ENCODE measurements at places on chromosomes 1 and 21. TPM values are rescaled to one million over a fixed set of nuclear protein-coding genes. Genes with fewer than 3 reads are reported as not detected.

DNA sequence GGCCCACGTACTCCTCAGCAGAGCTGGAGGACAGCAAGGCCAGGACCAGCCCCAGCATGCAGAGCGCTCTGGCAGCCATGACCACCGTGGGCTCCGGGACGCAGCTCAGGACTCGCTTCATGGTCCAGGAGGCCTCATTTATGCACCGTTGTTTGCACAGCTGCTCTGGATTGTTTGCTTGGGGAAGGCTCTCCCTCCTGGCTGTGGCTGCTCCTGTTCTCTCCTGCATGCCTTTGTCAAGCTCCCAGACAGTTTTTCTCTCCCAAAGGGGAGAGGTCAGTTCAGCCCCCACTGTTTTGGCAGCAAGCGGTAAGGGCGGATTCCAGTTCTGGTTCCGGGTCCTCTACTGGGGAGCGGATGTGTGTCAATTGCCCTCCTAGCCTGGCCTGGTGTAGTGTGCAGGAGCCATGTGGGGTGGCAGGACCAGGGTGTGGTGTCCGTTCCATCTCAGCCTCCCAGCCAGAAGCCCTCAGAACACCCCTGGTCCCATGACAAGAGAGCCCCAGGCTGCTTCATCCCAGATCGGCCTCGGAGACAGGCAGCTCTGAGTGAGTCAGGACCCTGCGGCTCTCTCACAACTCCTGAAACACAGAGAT is at the start of gene TFF3:
Gene TFF3 (minus strand): TSS at position 114 of the 596 bp plus-strand sequence. CDS start 35 bp downstream, at position 79.
- DNase-seq = peak; percentile 15

DNA sequence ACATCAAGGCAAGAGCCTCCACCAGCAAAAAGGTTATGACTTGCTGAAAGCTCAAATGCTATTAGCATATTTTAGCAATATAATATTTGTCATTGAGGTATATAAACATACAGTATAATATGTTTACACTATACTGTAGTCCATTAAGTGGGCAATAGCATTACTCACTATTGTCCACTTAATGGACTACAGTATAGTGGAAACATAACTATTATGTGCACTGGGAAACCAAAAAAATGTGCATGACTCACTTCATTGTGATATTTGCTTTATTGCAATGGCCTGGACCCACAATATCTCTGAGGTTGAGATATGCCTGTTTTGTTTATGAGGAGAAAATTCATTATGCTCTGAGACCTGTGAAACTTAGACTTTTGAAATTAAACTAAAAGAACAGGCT is 300.0 kb downstream of the BARHL2 start:
- peak; percentile 56 for DNase-seq

DNA sequence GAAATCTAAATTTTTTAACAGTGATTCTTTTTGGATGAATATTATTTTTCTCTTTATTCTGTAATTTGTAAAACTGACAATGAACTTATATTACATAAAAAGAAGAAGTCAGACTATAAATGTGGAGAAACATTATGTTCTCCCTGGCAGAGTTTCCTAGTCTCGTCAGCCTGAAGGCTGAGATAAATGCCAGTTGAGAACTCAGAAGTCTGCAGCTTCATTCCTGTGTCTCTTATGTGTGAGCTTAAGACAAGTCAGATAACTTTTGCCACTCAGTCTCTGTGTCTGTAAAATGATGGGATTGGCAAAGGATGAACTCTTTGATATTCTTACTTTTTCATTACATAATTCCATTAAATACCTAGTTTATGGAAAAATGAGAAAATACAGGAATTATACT is 568.8 kb upstream of the ZRANB2 start:
- DNase-seq = no peak

- no peak for DNase-seq
Measured at GRCh38 chr1:81392526-81393226, 408.1 kb upstream of the ADGRL2 start.

DNA sequence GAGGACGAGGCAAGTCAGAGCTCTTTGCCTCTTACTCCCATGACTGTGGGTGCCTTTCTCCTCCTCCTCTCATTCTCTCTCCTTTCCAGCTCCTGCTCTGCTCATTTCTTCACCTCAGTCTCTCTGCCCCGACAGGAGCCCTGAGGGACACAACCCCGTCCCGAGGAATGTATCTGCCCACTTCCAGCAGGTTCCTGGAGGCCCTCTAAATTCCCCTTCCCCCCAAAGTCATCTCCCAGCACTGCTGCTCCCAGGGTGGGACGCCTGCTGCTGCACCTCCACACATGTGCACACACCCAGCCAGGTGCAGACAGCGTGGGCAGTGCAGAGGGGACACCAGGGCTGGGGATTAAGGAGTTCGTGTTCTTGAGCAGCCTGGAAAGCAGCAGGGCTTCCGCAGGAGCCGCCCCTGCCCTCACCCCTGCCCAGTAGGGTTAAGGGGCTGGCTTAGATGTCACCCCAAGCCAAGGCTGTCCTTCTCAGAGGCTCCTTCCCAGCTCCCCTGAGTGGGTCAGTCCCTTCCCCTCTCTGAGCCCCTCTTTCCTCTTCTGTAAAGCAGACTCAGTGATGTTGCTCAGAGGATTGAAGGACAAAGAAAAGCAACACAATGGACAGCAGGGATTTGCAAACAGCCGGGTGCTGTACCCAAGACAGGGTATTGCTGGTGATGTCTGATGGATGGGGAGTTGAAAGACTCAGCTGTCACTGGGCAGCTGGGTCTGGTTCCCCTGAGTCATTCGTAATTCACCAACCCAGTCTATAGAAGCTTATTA is 346.0 kb downstream of the MATN1 start:
- DNase-seq = peak; percentile 37

- DNase-seq = no peak
Measured at GRCh38 chr1:209617047-209617673, 33.6 kb downstream of the CAMK1G start.

DNA sequence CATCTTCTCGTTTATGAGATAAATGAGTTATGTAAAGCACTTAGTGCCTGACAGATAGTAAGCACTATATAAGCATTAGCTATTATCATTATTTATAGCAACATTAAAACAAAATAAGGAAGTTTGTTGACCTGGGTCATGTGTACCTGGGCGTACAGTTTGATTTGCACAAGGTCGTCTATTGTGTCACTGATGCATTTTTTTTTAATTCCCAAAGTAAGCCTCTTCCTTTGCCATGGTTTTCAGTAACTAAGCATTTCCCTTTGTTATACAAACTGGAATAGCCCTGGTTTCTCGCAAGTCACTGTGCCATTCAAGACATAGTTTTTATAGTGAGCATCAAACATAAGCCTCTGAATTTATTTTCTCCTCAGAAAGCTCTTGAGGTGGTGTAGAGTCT is 72.2 kb downstream of the CACHD1 start:
- DNase-seq = no peak

- DNase-seq = no peak
Measured at GRCh38 chr1:167584581-167584980, 31.0 kb upstream of the CREG1 start.

- peak; percentile 72 for DNase-seq
Measured at GRCh38 chr1:183609313-183609712, 19.1 kb upstream of the NCF2 start.

- DNase-seq = no peak
Measured at GRCh38 chr1:162284206-162284955, 92.3 kb downstream of the SPATA46 start.

DNA sequence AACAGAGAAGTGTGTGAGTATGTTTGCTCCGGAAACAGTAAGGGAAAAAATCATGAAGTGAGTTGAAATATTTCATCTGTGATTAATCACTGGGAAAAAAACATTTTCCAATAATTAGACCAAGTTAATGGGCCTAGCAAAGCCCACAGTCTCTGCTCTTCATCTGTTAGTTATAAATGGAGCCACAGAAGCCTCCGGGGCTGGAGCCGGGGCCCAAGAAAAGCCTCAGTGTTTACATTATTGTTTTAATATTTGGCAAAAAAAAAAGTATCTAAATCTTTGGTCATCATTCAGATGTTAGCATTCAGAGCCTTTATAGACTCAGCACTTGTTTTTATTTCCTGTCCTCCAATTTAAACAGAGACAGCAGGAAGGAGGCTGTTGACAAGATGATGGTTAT is 115.0 kb downstream of the UBE2U start:
- DNase-seq = peak; percentile 13

- DNase-seq = no peak
Measured at GRCh38 chr1:46532095-46532494, 19.4 kb downstream of the KNCN start.

- peak; percentile 70 for DNase-seq
Measured at GRCh38 chr1:112935461-112936111, 20.4 kb downstream of the SLC16A1 start.

DNA sequence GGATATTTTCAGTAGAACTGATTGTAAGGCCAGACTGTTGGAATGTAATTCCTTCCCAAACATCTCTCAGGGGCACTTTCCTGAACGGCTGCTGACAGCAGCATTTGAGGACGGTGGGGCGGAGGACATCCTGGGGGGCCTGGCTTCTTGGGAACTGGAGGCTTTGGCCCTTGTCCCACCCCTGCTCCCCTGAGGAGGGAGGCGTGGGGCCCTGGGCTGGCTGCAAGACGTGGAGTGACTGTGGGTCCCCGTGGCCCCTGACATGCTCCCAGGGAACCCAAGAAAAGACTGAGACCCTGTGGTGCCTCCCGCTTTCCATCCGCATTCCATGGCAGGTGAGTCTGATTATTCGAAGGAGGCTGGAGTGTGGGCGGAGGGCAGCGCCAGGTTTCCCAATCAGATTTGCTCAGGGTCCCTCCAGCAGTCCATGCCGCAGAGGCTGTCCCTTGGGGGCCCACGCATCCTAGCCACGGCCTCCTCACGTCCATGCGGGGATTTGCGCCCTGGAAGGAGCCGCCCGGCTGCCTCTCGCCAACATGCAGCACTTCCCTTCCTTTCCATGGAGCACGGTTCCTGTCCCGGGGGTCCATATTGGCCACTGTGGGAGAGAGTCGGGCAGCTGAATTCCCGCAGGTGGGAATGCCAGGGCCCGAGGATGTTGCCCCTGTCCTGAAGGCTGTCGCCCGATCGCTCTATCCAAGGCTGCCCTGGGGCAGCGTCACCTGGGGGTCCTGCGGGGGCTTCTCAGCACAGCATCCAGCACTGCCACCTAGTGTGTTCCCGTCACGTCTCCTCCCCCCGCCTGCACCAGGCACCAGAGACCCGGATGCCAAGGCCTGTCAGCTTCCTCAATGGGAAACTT is 69.0 kb downstream of the FAAP20 start:
- DNase-seq = no peak

- DNase-seq = no peak
Measured at GRCh38 chr1:83794384-83794783, 204.5 kb downstream of the TTLL7 start.

DNA sequence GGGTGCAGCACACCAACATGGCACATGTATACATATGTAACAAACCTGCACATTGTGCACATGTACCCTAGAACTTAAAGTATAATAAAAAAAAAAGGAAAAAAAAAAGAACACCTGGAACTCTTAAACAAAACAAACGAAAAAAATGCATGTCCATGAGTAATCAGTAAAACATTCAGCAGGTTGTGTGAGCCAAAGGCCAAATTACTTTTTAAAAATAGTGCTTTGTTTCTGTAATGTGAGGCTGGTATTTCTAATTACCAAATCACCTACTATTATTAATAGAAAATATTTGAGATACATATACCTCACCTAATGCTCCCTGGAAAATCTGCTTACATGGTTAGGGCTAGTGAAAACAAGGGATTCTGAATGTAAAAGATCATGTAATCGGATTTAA is 294.4 kb upstream of the NR5A2 start:
- peak; percentile 53 for DNase-seq

DNA sequence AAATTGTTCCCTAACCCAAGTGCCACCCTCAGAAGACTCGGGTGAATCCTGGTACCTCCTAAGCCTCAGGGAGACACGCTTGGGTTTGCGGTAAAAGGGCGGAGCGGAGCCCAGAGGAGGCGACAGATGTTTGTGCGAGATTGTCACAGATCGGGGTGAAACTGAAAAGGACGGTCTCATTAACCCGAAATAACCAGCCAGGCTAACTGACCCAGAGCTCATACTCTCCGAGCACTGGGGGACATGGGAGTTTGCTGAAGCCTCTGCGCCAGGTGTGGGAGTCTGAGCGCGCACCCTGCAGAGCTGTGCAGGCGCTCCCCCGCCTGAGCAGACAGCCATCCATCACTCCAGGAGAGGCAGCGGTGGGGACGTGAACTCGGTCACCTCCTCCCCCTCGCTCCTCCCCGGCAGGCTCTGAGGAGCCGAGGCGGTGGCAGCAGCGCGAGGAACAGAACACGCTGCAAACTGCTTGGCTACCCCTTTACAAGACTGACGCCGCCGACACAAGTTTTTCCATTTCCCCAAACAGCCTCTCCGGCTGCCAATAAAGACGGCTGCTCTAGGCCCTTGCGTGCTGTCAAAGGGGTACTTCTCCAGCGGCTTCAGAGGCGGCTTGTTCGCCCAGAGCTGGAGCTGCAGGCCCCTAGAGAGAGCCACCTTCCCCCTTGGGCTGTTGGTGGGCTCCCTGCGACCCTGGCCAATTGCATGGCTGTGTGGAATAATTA is 43.5 kb downstream of the RRAGC start:
- no peak for DNase-seq

DNA sequence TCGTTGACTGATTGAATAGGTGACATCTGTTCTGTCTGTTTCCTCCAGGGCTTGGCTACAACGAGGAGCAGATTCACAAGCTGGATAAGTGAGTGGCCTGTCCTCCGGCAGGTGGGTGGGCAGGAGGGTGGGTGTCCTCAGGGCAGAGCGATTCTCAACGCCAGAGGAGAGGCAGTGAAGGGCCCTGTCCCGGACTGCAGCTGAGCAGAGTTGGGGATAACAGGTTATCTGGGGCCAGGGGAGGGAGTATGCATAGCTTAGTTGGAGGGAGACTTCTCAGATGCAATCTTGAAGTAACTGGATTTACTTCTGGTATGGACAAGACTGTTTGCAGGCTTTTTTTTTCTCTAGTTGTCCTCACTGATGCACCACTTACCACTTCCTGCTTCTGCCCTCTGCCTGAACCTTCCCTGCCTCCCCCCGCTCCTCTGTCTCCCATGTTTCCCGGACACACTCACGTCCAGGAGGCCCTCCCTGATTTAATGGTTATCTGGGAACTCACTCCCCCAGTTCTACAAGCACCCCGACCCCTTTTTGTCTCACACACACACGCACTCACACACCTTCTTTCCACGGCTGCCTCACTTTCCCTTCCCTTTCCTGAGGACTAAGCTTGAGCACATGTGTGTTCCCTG is 16.4 kb upstream of the RASSF5 start:
- DNase-seq = peak; percentile 58

DNA sequence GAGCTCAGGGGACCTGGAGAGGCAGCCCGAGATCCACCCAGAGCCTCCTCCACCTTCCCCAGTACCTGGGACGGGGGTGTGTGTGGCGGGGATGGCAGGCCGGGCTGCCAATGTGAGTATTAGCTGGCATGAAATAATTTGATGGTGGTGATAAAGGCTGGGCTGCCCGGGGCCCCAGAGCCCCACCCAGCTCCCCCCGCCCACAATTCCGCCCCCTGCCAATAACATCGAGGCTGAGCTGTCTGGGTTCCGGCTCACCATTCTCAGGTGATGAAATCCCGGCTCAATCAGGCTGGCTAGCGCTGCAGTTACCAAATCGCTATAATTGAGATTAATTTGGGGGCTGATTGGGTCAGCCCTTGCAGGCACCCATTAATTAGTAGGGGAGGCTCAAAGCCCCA is 103.8 kb upstream of the CASZ1 start:
- DNase-seq = no peak

GRCh38 chr1:1612104-1612400 is 3.2 kb upstream of the MIB2 start:
- no peak for DNase-seq

Gene H6PD
- 15.9 TPM for total RNA-seq

Gene CLDN14
- not detected for total RNA-seq

Gene KLHDC9
- total RNA-seq = 3.0 TPM

Gene LEMD1
- not detected for total RNA-seq

Gene PRELP
- not detected for total RNA-seq

Gene DCAF6
- total RNA-seq = 53.5 TPM

Gene TFF2
- 0.30 TPM for total RNA-seq
